ENCODE measurements at places on chromosomes 5 and 9.

DNA sequence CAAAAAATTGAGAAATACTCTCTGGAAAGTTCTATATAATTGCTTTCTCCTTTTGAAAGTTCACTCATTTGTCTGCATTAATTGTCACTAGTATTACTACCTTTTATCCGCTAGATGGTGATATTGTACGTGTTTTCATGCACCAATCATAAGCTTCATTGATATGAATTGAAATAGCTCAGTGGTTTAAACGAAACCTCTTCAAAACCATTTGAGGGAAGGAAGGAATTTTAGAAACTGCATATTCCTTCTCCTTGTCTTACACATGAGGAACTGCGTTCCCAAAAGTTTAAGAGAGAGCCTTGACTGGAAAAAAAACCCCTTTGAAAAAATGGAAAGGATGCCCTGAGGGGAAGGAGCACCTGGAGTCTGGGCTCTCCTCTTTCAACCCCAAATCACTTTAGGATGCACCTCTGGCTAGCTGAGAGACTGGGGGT lies 98.6 kb downstream of the YTHDC2 start:
- DNase-seq = peak; percentile 38

- DNase-seq = no peak
Observed at GRCh38 chr5:9920697-9921096, 290.5 kb upstream of the TAS2R1 start.

- DNase-seq = no peak
Observed at GRCh38 chr5:160339406-160340130, 27.2 kb upstream of the CCNJL start.

GRCh38 chr5:77379558-77380061 lies 112.5 kb downstream of the WDR41 start:
- no peak for DNase-seq

GRCh38 chr5:56211298-56211865 lies 21.7 kb downstream of the ANKRD55 start:
- DNase-seq = no peak

- DNase-seq = no peak
Observed at GRCh38 chr5:31537851-31538250, 5.8 kb downstream of the C5orf22 start.
